GM13976 (cell line): ENCODE measurements at places on chromosomes 12 and 14.

DNA sequence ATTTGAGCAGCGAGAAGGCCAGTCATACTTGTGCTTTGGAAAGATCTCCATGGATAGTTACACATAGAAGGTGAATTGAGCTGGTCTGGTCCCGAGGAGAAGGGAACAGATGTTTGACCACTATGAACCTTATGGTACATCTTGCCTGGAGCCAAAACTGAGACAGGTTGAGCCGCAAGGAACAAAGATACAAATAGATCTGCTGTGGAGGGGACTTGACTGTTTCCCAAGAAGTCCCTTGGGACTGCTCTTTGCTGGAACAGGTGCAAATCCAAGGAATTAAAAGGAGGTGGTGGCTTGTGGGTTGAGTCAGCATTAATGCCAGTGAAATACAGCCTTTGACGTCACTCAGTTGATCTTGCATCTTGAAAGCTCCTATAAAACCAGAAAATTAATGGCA is 68.8 kb upstream of the PRIMA1 start:
- no peak for DNase-seq

DNA sequence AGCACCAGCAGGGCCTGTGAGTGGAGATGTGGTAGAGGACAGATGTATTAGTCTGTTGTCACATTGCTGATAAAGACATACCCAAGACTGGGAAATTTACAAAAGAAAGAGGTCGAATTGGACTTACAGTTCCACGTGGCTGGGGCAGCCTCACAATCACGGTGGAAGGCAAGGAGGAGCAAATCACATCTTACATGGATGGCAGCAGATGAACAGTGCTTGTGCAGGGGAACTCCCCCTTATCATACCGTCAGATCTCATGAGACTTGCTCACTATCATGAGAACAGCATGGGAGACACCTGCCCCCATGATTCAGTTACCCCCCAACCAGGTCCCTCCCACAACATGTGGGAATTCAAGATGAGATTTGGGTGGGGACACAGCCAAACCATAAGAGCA is 361.9 kb downstream of the VRK1 start:
- no peak for DNase-seq

GRCh38 chr12:29041621-29042020 is 107.5 kb upstream of the FAR2 start:
- no peak for DNase-seq

- no peak for DNase-seq
Observed at GRCh38 chr14:100415226-100415625, 92.1 kb downstream of the SLC25A47 start.

DNA sequence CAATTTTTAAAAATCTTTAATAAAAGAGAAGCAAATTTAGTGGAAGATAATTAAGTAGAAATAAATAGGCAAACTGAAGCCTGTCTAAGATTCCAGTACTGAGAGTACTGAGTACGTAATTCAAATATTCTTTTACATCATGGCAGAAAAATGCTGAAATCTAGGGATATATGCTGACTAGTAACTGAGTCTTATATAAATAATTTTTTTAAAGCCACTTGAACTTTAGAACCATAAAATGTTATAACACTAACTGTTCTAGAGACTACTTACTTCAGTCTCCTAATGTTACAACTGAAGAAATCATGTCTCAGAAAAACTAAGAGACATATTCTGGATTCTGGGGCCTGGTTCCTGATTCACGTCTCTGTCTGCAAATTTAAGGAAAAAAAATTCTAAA is 230.6 kb upstream of the PLEKHG7 start:
- DNase-seq = no peak

GRCh38 chr12:2754208-2754607 is 40.6 kb upstream of the FKBP4 start:
- no peak for DNase-seq

- no peak for DNase-seq
Observed at GRCh38 chr14:93315575-93315974, 17.3 kb downstream of the BTBD7 start.

GRCh38 chr14:77023001-77023996 is 5.2 kb downstream of the IRF2BPL start:
- no peak for DNase-seq

GRCh38 chr12:123067654-123068053 is 83.2 kb downstream of the PITPNM2 start:
- DNase-seq = no peak

- peak; percentile 22 for DNase-seq
Observed at GRCh38 chr12:31524791-31525495, 66.0 kb downstream of the DENND5B start.
